ENCODE measurements at places on chromosomes 11 and 22. TPM values are rescaled to one million over a fixed set of nuclear protein-coding genes. Genes with fewer than 3 reads are reported as not detected.

The SMC1B gene
- total RNA-seq = 0.04 TPM

The CHEK1 gene
- 56.6 TPM for total RNA-seq

The RASL10A gene
- total RNA-seq = 0.73 TPM

The SYT8 gene
- not detected for total RNA-seq

GRCh38 chr11:95736355-95736754 lies 53.2 kb downstream of the FAM76B start:
- no peak for DNase-seq

GRCh38 chr22:45994491-45995404 lies 17.8 kb upstream of the WNT7B start:
- no peak for DNase-seq
